ENCODE measurements at places on chromosomes 7 and 10. TPM values are rescaled to one million over a fixed set of nuclear protein-coding genes. Genes with fewer than 3 reads are reported as not detected.

GRCh38 chr7:958221-959200, 4.0 kb upstream of the ADAP1 start:
- DNase-seq: peak; percentile 39
- no peaks in the 10 kb centered on the region for H3K36me3 ChIP-seq
- peaks cover 3% of the 10 kb centered on the region for H3K27me3 ChIP-seq
- no peak overlapping the region for H3K27ac ChIP-seq
- H3K4me3 ChIP-seq: no peak overlapping the region

DNA sequence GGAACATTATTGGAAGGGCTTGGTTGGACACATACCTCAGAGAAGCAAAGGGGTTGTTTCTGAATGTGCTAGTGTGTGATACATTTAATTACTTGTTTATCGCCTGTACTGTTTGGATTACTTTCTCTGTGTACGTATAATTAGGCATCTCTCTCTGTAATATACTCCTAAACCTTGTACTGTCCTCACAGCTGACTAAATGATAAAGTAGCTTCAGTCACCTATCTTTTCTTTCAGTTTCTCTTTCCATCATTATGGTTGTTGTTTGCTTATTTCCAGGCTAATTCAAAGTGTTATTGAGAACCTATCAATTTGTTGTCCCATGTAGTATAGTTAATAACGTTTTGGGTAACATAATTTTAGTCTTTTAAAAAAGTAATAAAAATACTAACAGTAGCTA, 34.0 kb downstream of the MXI1 start:
- H3K27me3 ChIP-seq: no peaks in the 10 kb centered on the region
- H3K27ac ChIP-seq: no peak overlapping the region
- no peaks in the 10 kb centered on the region for H3K36me3 ChIP-seq
- no peak overlapping the region for H3K4me3 ChIP-seq
- DNase-seq: no peak

GRCh38 chr7:81036057-81036456, 117.2 kb upstream of the SEMA3C start:
- no peaks in the 10 kb centered on the region for H3K27me3 ChIP-seq
- no peaks in the 10 kb centered on the region for H3K4me1 ChIP-seq
- H3K4me3 ChIP-seq: no peak overlapping the region
- H3K36me3 ChIP-seq: no peaks in the 10 kb centered on the region

AASS gene
- total RNA-seq: 70.4 TPM

DNA sequence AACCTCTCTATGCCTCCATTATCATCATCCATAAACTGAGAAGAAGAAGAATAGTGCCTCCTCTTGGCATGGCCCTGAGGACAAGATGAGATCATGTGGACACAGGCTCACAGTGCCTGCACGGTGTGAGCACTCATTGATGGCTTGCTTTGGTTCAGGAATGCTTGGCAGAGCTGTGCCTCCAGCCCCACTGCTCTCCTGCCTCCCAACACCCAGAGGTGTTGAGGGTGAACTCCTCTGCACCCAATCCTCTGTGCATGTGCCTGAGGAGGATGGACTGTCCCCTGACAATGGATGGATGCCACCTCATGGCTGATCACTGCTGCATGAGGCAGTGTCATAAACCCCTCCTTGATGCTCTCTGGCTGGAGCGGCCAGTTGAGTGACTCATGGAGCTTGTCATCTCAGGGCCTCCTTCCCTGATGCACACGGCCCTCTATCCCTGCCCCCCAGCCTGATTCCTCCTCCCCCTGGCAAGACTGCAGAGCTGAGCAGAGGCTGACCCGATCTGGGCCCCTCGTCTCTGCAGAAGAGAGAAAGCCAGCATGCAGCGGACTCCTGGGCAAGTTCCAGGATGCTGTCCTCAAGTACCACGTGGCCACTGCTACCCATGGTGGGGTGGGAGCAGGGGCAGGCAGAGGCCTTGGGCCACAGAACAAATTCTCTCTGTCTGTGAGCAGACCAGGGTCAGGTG, 136.3 kb downstream of the KCNMA1 start:
- H3K4me3 ChIP-seq: no peak overlapping the region
- no peaks in the 10 kb centered on the region for H3K36me3 ChIP-seq
- peaks cover 2% of the 10 kb centered on the region for H3K4me1 ChIP-seq
- no peaks in the 10 kb centered on the region for H3K27me3 ChIP-seq
- H3K27ac ChIP-seq: no peak overlapping the region

DNA sequence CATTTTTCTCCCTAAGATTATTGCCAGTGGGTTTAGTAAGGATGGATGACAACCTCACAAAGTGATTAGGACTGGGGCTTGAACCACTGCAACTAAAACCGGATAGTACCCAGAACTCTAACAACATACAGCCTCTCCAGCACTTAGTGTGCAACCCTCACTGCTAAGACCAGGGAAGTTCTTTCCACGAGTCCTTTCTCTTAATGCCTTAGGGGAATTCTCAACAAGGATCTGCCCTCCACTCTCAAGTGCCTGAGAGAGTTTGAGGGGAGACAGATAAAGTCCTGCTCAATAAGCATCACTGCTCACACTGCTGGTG, 104.6 kb downstream of the NRP1 start:
- no peaks in the 10 kb centered on the region for H3K27me3 ChIP-seq
- H3K36me3 ChIP-seq: no peaks in the 10 kb centered on the region
- no peak for DNase-seq
- no peak overlapping the region for H3K4me3 ChIP-seq
- peaks cover 13% of the 10 kb centered on the region for H3K4me1 ChIP-seq

RPS24 gene
- total RNA-seq: 2,773 TPM

- no peak overlapping the region for H3K4me3 ChIP-seq
- H3K27ac ChIP-seq: no peak overlapping the region
- no peak for DNase-seq
Observed at GRCh38 chr10:88065383-88066049, 202.1 kb downstream of the PTEN start.

CNTNAP2 gene
- 7.0 TPM for total RNA-seq

- DNase-seq: no peak
- H3K36me3 ChIP-seq: no peaks in the 10 kb centered on the region
- H3K27me3 ChIP-seq: no peaks in the 10 kb centered on the region
- H3K4me1 ChIP-seq: peaks cover 11% of the 10 kb centered on the region
- no peak overlapping the region for H3K27ac ChIP-seq
Observed at GRCh38 chr10:88893611-88894010, 13.6 kb downstream of the STAMBPL1 start.

AKR1C2 gene
- total RNA-seq: 15.4 TPM

- H3K27ac ChIP-seq: no peak overlapping the region
- no peaks in the 10 kb centered on the region for H3K27me3 ChIP-seq
- no peak overlapping the region for H3K4me3 ChIP-seq
- H3K4me1 ChIP-seq: no peaks in the 10 kb centered on the region
- DNase-seq: no peak
Observed at GRCh38 chr10:130630135-130630534, 493.9 kb downstream of the GLRX3 start.
